ENCODE measurements at places on chromosomes 1 and 21.
A peak's percentile ranks its signal among the peaks of the same experiment; 100 is the strongest.

DNA sequence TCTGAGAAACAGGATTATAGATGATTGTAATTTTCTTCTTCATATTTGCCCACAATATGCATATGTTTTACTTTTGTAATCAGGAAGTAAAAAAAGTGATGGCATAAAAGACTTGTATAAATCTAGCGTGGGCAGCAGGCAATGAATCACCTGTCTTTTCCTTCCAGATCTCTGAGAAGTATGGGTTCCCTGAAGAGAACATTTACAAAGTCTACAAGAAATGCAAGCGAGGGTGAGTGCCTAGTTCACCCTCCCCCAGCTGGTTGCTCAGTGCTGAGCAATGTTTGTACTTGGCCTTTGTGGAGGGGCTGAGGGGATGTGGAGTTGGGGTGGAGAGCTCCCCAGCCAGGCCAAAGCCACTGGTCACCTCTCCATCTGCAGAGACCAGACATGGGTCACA lies 30.7 kb downstream of the GRHL3 start:
- DNase-seq: no peak

DNA sequence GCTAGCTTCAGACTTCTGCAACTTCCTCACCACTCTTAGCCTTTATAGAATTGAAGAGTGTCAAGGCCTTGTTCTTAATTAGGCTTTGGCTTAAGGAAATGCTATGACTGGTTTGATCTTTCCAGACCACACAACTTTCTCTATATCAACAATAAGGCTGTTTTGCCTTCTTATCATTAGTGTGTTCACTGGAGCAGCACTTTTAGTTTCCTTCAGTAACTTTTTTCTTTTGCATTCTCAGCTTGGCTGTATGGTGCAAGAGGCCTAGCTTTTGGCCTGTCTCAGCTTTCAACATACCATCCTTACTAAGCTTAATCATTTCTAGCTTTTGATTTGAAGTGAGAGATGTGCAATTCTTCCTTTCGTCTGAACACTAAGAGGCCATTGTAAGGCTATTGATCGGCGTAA lies 8.6 kb downstream of the PRKACB start:
- no peak for DNase-seq

DNA sequence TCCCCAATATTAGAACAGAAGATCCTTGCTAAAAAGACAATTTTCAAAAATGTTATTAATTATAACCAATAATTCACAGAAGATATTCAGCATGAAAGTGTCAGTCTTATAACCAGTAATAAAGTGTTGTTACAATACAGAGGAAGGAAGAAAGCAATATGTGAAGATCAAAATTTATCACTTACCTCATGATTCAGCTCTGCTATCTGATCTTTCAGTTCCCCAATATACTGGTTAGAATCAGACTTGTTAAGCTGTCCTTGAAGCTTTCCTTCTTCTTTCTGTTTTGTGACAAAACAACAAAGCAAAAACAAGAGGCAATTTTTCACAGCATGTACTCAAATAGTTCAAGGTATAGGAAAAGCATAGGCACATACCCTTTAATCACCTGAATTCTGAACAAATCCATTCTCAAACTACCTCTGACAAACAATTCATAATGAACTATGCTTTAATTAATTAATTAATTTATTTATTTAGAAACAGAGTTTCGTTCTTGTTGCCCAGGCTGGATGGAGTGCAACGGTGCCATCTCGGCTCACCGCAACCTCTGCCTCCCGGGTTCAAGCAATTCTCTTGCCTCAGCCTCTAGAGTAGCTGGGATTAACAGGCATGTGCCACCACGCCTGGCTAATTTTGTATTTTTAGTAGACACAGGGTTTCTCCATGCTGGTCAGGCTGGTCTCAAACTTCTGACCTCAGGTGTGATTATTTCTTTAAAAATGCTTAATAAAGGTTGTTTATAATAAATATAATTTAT lies 76.9 kb upstream of the GFI1 start:
- no peak for DNase-seq

- no peak for DNase-seq
These were observed 306.3 kb upstream of the ESRRG start for GRCh38 chr1:217029281-217030157.

GRCh38 chr1:172530000-172530399 lies 3.0 kb upstream of the SUCO start:
- no peak for DNase-seq

DNA sequence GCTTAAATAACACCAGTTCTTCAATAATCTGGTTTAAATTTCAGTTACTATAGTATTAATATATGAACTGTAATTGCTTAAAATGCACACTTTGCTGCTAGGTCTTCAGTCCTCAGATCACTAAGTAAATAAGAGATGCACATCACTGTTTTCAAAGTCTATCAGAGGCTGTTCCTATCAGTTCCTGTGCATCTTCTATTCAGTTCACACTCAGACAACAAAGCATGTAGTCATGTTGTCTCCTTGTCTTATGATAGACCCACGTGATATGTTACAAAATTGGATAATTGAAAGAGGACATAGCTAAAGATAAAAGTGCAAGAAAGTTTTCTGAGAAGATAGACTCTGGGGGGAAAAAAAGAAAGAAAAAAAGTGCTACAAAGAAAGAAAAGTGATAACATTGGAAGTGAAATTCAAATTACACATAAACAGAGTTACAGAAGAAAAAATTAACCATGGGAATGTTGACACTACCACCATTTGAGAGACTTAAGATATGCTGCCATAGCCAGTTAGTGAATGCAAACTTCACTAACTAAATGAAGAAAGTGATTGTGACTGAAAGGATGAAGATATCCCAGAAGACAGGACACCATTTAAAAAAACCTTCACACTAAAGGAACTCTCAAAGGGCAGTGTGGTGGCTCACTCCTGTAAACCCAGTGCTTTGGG lies 33.9 kb upstream of the TSNAX start:
- no peak for DNase-seq

DNA sequence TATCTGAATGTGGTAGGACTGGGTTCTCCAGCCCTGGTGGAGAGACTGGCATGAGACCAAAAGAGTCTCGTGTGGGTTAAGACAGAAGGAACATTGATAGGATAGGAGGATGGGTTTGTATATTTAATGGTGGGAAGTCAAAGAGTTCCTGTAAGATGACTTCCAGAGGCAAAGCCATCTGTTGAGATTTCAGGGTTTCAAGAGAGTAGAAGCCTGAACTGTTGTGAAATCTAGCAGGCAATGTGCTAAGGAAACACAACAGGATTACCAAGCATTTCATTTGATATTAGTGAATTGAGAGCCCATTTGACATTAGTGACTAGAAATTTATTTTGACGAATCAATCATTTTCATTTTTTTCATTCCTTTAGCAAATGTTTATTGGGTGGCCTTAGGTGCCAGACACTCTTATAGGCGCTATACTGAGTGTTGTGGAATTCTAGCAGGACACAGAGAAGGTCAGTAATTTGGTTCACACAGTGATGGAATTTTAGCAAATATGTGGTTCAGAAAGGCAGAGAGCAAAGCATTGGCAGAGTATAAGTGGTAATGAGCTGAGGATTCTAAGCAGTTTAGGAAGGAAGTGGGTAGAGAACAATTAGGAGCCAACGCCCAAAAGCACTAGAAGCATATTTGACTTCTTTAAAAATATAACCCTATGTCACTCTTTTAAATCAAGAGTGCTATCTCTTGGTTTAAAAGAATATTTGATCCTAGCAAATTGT lies 149.3 kb downstream of the AK5 start:
- no peak for DNase-seq

GRCh38 chr21:28084951-28085350 lies 907.7 kb downstream of the LTN1 start:
- no peak for DNase-seq

GRCh38 chr1:201628490-201628889 lies 89.6 kb downstream of the NAV1 start:
- DNase-seq: peak; percentile 48

- DNase-seq: no peak
These were observed 450.7 kb downstream of the PTPRC start for GRCh38 chr1:199089393-199090122.

GRCh38 chr1:87044424-87044823 lies 130.0 kb downstream of the HS2ST1 start:
- DNase-seq: no peak

DNA sequence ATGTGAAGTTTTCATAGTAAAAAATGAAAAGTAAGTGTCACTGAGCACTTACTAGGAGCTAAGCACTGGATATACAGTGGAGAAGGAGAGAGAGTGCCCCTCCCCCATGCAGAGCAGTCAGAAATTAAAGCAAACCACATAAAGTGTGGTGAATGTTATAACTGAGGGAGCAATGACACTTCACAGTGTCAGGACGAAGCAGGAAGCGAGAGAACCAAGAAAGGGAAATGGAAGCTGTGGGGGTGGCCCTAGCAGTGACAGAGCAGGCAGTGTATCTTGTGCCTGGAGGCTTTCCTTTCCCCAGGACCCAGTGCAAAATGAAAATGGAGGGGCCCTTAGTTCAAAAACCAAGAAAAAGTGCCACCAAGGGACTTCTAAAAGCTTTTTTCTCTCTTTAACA lies 21.5 kb upstream of the RCAN3 start:
- DNase-seq: no peak

GRCh38 chr21:34698270-34699015 lies 29.6 kb downstream of the CLIC6 start:
- DNase-seq: no peak

GRCh38 chr1:223731133-223731770 lies 18.9 kb downstream of the CAPN2 start:
- DNase-seq: no peak

DNA sequence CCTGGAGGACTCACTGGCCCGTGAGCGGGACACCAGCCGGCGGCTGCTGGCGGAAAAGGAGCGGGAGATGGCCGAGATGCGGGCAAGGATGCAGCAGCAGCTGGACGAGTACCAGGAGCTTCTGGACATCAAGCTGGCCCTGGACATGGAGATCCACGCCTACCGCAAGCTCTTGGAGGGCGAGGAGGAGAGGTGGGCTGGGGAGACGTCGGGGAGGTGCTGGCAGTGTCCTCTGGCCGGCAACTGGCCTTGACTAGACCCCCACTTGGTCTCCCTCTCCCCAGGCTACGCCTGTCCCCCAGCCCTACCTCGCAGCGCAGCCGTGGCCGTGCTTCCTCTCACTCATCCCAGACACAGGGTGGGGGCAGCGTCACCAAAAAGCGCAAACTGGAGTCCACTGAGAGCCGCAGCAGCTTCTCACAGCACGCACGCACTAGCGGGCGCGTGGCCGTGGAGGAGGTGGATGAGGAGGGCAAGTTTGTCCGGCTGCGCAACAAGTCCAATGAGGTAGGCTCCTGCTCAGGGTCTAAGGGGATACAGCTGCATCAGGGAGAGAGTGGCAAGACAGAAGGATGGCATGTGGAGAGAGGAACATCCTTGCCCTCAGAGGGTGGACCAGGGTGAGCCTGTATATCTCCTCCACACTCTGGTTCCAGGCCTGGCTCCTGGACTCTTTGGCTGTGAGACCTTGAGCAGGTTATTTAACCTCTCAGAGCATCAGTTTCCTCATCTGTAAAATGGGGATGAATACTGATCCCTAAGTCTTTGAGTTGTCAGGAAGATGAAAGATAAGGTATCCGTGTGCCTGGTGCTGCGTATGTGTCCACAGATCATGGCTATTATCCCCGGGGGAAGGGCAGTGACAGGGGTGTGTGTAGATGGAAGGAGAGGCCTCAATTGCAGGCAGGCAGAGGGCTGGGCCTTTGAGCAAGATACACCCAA lies 17.2 kb upstream of the SEMA4A start:
- DNase-seq: no peak

DNA sequence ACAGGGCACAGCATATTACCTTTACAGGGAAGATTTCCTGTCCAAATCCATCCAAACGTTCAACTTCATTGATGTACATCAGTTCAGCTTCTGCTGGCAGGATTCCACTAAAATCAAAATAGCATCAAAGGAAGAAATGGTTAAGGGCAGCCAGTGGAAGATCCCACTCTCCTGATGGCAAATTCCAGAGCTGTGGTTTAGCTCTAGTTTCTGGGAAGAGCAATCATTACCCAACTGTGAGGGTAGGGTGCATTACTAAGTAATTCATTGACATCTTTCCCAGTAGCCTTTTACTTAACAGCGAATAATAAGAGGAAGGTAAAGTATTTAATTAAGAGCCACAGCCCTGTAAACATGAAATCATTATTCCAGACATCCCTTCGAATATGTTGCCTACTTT lies 120.7 kb downstream of the SMYD2 start:
- DNase-seq: no peak

DNA sequence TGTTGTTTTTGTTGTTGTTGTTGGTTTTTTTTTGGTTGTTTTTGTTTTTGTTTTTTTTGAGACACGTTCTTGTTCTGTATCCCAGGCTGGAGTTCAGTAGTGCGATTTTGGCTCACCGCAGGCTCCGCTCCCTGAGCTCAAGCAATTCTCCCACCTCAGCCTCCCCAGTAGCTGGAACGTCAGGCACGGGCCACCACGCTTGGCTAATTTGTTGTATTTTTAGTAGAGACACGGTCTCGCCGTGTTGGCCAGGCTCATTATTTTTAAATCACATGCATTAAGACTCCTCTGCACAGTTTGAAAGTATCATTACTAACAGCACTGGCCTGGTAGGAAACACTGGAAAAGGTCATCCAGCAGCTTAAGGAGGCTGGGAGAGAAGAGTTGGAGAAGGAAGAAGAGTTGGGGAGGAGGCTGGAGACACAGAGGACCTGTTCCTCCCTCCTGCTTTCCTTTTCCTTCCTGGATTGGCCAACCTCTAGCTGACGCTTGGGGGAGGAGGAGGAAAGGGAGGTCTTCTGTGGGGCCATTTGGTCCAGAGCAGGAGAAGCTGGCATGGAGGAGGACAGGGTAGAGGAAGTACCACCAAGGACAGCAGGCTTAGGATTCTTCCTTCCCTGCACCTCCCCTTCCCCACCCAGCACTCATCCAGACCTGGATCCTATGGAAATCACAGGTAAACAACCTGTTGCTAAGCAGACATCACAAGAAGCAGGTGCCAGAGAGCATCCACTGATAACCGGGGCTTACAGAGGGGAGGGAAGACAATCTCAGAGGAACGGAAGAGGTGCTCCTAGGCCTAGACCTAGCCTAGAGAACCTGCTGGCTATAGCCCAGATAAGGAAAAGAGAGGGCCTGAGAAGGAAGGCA lies 71.9 kb upstream of the GOLT1A start:
- no peak for DNase-seq

- DNase-seq: no peak
These were observed 4.9 kb downstream of the VWA1 start for GRCh38 chr1:1440262-1441001.

DNA sequence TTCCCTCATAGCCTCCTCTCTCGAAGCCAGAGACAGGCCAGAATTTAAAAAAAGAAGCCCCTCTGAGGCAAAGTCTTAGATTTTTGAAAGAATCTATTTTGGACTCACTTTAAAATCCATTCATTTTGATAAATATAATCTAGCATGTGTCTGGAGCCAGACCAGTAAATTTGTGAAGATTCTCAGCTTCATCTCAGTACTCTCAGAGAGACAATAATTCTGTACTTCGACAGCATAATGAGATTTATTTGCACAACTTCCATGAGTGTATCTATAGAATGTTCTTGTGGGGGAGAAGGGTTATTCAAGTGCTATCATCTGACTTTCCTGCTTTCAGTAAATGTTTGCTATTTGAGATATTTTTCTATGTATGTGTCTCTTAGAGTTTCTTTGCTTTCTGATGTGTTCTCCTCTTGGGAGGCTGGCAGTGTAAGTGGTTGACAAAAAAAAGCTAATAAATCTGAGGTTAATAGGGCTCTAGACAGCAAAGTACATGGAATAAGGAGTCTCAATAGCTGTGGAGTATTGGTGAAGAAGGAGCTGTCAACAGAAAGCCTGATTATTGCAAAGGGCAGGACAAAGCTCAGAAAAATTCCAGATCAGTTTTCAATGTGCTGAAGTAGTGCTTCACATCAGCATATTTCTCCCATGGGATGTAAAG lies 223.0 kb downstream of the PTBP2 start:
- no peak for DNase-seq

- no peak for DNase-seq
These were observed 1598.9 kb downstream of the PLA2G4A start for GRCh38 chr1:188427642-188428041.

All from NCI-H2171 treated with DMSO at 0.1 percent for 48 hours (cell line).